ENCODE measurements at places on chromosomes 13 and 19.

DNA sequence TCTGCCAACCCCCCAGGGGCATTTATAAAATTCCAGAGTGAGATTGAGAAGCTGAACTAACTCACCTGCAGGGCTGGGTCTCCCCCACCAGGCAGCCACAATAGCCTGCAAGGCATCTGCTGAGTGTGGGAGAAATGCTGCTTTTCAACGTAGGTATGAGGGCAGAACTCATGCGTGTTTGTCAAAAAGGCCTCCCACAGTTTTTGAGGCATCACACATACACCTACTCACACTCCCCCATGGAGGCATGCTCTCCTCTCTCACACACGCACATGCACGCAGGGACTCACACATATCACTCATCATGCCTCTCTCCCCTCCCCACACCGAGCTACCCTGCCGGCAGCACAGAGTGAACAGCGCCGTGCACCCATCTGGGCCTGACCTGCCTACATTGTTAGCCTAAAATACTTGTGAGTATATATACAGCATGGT is 390.5 kb downstream of the FGF9 start:
- DNase-seq: no peak

DNA sequence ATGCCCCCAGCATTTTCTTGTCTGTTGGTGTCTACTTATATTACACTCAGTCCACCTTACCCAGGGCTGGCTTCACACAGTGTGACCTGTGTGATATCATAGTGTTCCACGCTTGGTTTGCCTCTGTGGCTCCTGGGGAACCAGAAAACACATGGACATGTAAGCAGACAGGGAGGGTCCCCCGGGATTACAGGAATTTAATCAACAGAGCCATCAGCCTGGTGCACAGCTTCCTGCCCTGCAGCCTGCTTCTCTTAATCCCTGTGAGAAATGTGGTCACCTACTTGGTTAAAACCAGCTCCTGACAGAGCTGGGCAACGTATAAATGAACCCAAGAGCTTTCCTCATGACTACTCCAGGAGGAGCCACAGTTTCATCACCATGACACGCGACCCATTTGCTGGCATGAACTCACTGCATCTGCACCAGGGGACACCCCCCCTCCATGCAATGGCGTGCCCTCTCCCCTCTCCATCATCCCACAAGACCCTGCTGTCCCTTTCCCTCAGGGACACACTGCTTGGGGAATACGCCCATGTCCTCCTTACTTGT is 152.1 kb downstream of the UQCRFS1 start:
- no peak for DNase-seq

- DNase-seq: no peak
Observed at GRCh38 chr19:44430956-44431355, 17.3 kb downstream of the ZNF229 start.

DNA sequence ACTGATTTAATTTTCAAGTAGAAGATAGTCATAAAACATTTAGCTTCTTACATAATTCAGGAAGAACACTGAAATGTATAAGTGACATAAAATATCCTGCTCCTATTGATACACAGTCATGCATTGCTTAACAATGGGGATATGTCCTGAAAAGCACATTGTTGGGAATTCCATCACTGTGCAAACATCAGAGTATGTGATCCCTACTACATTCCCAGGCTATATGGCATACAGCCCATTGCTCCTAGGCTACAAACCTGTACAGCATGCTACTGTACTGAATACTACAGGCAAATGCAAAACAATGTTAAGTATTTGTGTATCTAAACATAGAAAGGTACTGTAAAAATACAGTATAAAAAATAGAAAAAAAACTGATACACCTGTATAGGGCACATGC is 723.9 kb upstream of the ARGLU1 start:
- DNase-seq: no peak

DNA sequence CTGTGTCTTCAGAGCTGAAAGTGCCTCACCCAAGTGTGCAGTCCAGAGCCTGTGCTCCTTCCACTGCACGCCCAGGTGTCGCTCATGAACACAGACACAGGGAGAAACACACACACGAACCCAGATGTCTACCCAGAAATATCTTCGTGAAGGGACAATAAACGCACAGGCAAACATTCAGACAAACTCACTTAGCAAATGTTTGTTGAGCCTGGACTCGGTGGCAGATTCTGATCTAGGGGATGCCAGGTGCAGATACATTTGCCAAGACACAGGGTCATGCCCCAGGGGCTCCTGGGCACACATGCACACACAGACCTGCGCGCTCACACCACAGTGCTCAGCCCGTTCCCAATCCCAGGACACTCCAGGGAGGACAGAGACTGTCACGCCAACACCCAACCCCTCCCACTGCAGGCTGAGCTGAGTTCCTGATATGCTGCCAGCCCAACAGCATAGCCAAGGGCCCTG is 31.9 kb downstream of the SCGB2B2 start:
- DNase-seq: no peak

DNA sequence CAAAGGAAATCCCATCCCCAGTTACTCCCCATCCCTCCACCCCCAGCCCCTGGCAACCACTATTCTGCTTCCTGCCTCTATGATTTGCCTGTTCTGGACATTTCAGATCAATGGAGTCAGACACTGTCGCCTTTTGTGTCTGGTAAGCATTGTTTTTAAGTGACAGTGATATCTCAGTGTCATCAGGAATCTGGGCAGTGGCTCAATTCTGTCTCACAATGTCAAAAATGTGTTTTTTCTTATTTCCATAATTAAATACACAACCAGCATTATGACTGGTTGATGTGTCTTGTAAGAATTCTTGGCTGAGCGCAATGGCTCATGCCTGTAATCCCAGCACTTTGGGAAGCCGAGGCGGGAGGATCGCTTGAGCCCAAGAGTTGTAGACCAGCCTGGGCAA is 20.2 kb upstream of the PGLS start:
- no peak for DNase-seq

Measured in tibial nerve (tissue), 4 donors.